Activated CD8-positive, alpha-beta memory T cell treated with anti-CD3 and anti-CD28 coated beads, Interleukin-2, amount 50 U/mL, for 4 hours (primary cell): ENCODE measurements at places on chromosomes 11 and 22.

- DNase-seq, result no peak
Observed at GRCh38 chr11:63821411-63821810, 8.2 kb downstream of the SPINDOC start.

DNA sequence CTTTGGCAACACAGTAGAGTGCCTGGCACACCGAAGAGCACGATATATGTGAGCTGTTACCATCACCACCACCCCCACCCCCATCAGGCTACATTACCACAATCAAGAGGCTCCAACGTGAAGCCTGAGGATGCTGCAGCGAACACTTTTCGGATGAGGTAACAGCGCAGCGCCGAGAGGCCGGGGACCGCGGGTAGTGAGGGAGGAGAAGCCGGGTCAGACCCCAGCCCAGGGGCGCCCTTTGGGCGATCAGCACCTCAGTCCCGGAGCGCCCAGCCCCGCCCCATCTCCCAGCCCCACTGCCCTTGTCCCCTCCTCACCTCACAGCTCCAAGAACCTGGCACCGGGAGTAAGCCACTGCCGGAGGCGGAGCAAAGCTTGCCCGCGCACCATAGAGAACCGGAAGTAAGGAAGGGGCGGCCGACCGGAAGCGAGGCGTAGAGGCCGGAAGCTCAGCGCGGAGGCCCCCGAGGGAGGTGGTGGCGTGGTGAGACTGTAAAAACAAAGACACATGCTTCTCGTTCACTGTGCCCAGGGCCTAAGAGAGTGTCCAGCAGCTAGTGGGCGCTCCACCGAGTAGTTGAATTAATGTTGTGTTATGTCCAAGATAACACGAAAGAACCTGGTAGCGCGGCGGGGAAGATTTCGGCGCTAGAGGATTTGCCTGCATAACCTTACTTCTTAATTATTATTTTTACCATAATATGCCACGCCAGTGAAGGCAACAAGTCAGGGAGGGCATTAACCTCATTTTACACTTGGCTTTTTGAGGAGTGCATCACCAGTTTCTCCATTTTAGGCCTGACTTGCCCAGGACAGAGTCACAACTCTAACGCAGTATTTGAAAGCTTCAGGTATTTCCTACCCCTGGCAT is at the start of gene THOC5:
THOC5 (minus strand) TSS at position 407 of the 874 bp plus-strand sequence. CDS start 4,610 bp downstream, outside the sequence.
- DNase-seq, result peak; percentile 87

- no peak for DNase-seq
Observed at GRCh38 chr22:23280356-23281052, 100.2 kb downstream of the BCR start.

GRCh38 chr22:42156121-42156520 is 25.5 kb upstream of the CYP2D6 start:
- no peak for DNase-seq
